Stimulated activated CD4-positive, alpha-beta T cell treated with anti-CD3 and anti-CD28 coated beads, Interleukin-1b, Interleukin-23, amount 100 ng/mL, for 1 hour (primary cell): ENCODE measurements at places on chromosomes 16 and 17.

DNA sequence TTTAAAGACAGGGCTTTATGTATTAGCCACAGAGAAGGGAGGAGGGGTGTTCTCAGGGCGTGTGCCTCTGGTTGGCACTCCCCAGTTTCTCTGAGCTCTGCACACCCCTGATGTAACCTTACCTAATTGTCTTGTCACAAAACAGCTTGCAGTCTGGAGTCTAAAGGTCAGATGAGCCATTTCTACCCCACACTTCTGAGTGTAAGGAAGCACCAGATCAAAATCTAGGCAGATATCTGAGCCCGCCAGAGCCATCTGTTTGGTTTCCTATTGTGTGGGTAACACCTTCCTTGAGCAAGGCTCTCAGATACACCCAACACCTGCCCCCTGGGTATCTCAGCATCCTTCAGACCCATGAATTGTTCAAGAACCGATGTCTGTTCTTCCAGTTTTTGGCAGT lies 15.5 kb downstream of the CDH1 start:
- no peak for DNase-seq

GRCh38 chr16:66399031-66399430 lies 28.1 kb upstream of the BEAN1 start:
- no peak for DNase-seq

DNA sequence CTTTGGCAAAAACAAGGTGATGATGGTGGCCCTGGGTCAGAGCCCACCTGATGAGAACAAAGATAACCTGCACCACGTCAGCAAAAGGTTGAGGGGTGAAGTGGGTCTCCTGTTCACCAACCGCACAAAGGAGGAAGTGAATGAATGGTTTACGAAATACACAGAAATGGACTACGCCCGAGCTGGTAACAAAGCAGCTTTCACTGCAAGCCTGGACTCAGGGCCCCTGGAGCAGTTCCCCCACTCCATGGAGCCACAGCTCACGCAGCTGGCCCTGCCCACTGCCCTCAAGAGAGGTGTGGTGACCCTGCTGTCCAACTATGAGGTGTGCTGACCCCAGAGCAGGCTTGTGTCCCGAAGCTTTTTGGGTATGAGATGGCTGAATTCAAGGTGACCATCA lies 29.7 kb upstream of the DLX4 start:
- no peak for DNase-seq

DNA sequence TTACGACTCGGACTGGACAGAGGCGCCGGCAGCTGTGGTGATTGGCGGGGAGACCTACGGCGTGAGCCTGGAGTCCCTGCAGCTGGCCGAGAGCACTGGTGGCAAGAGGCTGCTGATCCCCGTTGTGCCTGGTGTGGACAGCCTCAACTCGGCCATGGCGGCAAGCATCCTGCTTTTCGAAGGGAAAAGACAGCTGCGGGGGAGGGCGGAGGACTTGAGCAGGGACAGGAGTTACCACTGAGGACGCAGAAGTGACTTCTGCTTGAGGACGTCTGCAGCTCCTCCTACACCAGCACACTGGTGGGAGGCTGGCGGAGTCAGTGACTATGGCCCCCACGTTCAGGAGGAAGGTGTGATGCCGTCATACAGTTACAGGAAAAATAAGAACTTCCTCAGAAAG lies 9.7 kb downstream of the MRM3 start:
- no peak for DNase-seq

DNA sequence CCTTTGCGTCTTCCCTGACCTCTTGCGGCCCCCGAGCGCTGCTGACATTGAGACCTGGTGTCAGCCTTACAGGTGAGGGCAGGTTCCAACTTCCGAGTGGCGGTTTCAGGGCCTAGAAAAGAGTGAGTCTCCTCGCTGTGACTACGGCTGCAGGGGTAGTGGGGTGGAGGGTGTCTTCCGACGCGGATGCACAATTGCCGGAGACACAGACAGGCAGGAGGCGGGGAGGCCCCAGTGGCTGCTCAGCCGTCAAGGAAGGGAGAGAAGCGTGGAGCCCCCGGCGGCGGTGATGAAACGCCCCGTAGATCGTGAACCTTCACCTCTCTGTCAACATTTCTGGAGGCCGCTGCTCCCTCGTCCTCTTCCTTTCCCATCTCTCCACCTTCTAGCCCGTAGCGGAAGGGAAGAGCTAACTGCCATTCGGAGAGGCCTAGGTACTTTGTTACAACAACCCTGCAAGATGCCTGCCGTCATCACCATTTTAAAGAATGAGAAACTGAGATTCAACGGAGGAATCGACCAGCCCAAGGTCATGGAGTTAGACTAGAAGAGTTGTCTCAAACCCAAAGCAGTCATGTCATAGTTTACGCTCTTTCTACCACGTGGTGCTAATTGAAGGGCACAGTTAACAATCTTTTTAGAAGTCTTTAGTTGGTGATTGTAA lies 485 bp downstream of the DNAJA3 start:
- DNase-seq: no peak

GRCh38 chr17:42438600-42439567 lies 15.8 kb upstream of the CAVIN1 start:
- no peak for DNase-seq

- DNase-seq: no peak
These were observed 93.7 kb downstream of the PMP22 start for GRCh38 chr17:15171167-15172047.

DNA sequence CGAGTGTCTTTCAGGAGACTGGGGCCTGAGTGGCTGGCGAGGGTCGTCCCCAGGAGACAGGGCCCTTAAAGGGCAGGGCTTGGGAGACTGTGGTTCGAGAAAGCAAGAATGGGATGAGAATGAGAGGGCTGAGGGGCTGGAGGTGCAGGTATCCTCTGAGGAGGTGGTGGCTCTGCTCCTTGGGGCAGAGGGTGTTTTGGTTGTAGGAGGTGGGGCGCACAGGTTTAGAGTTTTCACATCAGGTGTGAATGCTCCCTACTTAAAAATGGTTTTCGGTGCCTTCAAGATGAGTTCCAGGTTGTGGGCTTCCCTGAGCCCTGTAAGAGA lies 430 bp downstream of the BCAS3 start:
- no peak for DNase-seq

DNA sequence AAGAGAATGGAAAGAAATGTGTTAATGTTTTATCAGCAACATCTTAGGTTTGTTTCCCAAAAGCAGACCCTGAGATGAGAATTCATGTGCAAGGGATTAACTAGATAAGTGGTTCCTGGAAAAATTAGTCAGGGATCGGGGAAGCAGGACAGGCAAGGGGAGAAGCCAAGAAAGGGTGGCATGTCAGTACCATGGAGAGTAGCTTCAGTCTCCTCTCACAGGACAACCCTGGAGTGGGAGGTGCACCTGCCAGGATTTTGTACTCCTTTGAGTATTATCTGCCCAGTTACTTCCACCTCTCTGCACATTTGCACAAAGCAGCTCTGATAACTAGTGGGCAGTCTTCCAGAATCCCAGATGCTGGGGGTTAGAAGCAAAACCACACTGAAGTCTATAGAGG lies 117.0 kb downstream of the RGS9 start:
- DNase-seq: no peak

GRCh38 chr17:6323626-6324356 lies 111.1 kb downstream of the AIPL1 start:
- no peak for DNase-seq

DNA sequence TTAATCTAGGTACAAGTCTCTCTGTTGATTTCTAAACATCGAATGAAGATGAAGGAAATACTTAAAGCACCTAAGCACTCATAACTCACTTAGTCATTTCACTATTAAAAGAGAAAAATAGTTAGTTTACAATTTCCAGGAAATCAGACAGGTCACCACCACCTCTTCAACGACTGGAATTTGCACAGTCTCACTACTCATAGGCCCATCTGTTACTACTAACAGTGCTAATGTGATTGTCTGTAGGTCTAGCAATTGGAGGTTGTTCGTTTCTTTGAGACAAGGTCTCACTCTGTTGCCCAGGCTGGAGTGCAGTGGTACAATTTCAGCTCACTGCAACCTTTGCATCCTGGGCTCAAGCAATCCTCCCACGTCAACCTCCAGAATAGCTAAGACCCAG lies 444.6 kb downstream of the MAF start:
- no peak for DNase-seq

- no peak for DNase-seq
These were observed 3.9 kb downstream of the UMOD start for GRCh38 chr16:20348365-20349185.

DNA sequence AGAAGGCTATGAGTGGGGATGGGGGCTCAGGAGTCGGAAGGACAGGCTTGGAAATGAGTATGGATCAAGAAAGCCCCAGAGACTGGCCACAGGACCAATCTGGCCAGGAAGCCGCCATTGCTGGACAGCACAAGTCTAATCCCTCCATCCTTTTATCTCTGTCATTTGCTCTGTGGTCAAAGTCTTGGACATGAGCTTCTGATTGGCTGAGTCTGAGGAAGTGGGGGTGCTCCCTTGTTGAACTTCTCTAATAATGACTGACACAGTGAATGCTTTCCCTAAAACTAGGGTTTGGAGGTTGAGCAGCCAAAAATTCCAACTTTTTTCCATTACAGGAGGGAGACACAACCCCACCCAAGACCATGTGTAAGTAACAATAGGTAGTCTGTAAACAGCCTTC lies 97.4 kb downstream of the MARF1 start:
- DNase-seq: no peak

DNA sequence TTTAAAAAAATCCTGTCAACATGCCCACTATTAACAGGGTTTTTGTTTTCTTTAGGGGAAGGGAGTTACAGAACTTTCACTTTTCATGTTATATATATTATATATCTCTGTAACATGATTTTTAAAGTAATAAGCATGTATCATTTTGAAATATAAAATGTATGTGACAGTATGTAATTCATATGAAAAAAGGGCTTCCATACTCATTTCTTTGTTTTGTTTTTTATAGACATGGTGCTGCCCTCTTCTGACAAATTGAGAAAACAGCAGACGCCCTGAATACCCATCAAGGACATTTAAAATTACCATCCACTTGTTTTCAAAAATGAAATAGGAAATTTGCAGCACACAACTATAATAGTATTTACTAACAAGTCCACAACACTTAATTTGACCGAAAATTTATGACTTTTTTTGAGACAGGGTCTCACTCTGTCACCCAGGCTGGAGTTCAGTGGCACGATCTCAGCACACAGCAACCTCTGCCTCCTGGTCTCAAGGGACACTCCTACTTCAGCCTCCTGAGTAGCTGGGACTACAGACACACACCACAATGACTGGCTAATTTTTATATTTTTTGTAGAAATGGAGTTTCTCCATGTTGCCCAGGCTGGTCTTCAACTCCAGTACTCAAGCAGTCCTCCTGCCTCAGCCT lies 30.4 kb downstream of the CFDP1 start:
- no peak for DNase-seq

DNA sequence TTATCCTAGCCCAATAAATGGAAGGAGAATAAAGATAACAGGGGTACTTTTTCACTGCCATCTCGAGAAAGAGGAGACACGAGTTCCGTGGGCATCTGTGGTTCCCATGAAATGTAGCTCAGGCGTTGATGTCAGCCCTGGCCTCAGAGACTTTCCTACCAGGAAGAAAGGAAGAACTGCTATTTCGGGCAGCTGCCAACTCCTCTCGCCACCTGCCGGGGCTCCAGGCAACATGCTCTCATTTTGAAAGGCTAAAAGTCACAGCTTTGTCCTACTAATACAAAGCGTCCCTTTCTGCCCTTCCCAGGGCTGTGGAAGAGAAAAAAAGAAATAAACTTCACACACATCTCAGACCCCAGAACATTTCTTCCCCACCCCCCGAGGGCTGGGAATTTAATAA lies 65.8 kb downstream of the DHRS7C start:
- DNase-seq: no peak

DNA sequence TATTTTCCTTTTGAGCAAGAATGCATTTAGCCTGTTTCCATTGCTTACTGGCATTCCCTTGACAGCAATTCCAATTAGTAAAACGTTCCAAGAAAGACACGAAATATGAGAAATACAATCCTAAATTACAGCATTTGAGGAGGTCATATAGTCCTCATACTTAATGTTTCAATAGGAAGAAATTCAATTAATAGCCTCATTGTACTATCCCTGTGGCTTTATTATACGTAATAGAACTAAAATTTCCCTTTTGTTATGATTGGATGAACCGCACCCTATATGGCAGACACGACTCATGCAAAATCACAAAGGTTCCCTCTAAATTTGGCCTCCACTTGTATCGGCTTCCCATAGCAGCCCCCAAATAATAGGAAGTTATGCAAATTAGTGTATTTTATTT lies 291.7 kb downstream of the CEP112 start:
- no peak for DNase-seq

DNA sequence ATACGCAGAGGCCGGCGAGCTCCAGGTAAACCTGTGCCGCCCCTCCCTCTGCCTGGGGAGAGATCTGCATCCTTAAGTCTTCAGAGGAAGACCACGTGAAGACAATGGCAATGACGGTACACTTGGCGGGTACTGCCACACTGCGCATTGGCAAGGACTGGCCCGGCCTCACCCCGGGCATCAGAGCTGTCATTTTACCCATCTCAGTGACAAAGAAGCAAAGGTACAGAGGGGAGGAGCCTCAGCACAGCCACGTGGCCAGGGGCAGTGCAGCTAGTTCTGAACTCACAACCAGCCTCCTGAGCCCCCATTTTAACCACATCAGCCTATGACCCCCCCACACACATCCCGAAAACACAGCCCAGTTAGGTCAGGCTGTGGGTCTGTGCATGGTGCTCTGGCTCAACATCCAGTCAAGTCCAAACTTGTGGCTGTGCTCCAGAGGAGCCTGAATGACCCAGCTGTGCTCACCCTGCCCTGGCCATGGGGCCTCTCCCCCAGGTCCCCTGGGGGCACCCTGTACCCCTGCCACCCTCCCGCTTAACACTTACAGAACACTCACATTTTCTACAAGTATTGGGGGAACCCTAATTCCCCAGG lies 80.6 kb downstream of the C16orf95 start:
- DNase-seq: no peak

DNA sequence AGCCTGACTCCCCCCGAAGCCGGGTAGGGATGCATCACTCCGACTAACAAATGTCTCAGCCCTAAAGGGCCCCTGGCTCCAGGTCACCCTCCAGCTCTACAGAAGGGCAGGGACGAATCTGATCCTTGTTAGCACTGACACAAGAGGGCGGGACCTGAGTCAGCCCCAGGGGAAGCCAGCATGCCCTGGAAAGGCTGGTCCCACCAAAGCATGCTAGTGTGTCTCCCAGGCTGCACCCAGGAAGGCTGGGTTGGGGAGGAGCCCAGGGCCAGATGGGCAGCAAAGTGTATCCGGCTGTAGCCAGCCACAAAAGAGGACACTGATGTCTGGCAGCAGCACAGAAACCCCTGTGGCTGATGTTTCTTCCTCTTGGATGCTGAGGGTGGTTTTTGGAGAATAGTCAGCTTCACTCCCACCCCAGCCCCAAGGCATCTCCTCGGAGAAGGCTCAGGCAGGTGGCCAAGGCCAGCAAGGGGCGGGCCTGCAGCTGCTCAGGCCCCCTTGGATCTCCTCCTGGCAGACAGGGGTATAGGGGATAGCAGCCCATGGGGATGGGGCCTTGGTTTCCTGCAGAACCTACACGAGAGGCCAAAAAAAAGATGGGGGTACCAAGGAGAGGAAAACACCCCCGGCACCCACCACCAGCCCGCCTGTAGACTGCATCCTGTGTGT lies 11.0 kb downstream of the NATD1 start:
- no peak for DNase-seq

- DNase-seq: no peak
These were observed at the start of gene PPL for GRCh38 chr16:4936991-4937781. TSS of gene PPL (minus strand) at chr16:4937148. CDS start at chr16:4937045, 103 bp downstream.

GRCh38 chr16:4113358-4114256 lies 2.6 kb downstream of the ADCY9 start:
- DNase-seq: no peak

- no peak for DNase-seq
These were observed 271.1 kb upstream of the CDH11 start for GRCh38 chr16:65392806-65393565.
